HFF-Myc (cell line): ENCODE measurements at places on chromosomes 7 and 10.

GRCh38 chr10:110032801-110033700 is 25.3 kb downstream of the ADD3 start:
- no peak for DNase-seq

DNA sequence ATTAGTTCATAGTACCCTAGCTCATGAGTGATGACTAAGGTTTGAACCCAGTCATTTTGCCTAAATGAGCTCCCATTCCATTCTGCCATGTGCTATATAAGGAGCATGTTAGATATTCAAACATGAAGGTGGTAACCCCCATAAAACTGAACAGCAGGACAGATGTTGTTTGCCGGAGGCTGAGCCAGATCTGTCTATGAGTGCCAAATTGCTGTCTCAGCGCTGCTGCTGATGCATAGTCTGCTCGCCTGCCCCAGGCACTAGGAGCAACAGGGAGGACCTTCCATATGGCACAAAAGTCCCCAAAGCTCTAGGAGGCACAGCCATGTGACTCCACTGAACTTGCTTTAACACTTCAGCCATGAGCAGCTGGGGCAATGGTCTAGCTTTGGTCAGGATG is 466.0 kb upstream of the GHITM start:
- DNase-seq, result no peak

- DNase-seq, result no peak
Measured at GRCh38 chr7:105648561-105649401, 67.5 kb upstream of the EFCAB10 start.

GRCh38 chr10:71134732-71135211 is 77.6 kb upstream of the UNC5B start:
- DNase-seq, result no peak

- peak; percentile 77 for DNase-seq
Measured at GRCh38 chr7:1532456-1533254, 2.2 kb downstream of the MAFK start.

GRCh38 chr7:37096341-37096740 is 352.3 kb downstream of the ELMO1 start:
- DNase-seq, result no peak

- DNase-seq, result no peak
Measured at GRCh38 chr7:98978672-98979071, 100.3 kb downstream of the TRRAP start.

GRCh38 chr7:151432658-151433521 is 7.1 kb downstream of the CRYGN start:
- no peak for DNase-seq
